Activated CD4-positive, alpha-beta T cell treated with anti-CD3 and anti-CD28 coated beads, Interleukin-2, amount 50 U/mL, for 48 hours (primary cell): ENCODE measurements at places on chromosomes 2 and 18.

DNA sequence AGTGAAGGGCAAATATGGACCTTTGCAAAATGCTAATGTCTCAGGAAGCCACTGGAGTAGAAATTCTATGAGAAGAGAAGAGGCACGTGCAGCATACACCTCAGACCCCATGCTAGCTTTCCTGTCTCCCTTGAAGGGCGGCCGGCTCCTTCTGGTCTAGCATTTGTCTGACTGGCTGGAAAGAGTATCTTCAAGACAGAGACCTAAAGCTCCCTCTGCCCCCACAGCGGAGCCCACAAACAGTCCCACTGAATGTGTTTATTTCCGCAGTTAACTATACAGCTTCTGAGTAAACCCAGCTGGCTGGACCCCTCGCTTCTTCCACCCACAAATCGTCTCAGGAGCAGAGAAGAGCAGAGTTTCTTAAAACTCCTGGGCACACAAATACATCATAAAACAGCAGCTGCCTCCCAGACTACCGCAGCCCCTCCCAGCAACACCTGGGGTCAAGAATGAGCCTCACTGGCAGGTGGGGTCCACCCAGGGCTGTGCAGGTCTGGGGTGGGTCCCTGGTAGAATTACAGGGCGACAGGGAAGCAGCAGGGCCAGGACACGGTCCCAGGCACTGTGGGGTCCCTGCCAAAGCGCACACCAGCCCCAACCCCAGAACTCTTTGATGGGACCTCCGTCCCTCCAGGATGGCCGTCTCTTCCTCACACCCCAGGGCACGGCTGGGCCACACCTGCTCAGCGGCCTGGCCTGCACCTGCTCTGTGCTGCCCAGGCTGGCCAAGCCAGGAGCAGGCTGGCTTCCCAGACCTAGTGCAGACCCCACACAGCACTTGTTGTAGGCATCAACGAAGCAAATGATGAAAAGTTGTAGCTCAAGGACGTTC lies 103.8 kb downstream of the PXDN start:
- no peak for DNase-seq

DNA sequence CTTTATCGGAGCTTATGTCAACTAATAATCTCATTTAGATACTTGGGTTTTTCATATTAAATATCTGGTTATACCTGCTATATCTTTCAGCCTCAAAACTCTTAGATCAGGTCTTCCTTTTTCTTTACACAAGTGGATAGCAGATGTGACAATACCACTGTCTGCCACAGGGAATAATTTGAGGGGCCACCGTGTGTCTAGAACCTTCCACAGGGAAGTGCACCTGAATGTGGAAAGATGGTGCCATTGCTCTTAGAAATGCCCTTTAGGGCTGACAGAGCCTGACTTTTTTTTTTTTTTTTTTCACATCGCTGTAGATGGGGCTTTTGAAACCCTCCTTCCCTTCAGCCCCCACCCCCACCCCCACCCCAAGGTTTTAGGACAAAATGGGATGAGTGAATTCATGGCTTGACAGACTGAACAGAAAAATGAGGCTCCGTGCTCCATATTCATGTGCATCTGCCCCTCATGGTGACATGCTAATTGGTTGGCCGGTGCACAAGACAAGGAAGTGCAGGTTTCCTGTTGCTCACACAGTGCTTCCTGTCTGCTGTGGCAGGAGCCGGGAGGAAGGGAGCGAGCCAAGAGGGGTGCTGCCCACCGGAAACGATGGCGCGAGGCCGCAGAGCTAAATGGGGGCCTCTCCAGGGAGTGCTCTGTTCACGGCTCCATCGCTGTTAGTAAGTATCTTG lies 246.0 kb downstream of the LDLRAD4 start:
- DNase-seq: peak; percentile 79

DNA sequence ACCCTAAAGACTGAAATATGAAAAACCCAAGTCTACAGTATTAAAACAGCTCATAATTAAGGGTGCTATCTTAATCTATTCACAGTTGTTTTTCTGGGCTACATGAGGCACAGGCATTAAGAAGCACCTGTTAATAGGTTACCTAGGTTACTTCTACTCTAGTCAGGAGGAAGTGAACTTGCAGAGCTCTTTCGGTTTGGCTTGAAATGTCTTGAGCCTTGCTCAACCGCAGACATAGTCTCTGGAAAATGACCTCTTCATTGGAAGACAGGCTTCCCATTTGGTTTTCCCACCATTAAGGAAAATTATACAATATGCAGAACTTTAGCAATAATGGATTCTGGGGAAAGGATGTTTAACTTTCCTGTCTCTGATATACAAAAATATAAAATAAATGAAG lies 142.3 kb upstream of the KCNJ3 start:
- DNase-seq: no peak

DNA sequence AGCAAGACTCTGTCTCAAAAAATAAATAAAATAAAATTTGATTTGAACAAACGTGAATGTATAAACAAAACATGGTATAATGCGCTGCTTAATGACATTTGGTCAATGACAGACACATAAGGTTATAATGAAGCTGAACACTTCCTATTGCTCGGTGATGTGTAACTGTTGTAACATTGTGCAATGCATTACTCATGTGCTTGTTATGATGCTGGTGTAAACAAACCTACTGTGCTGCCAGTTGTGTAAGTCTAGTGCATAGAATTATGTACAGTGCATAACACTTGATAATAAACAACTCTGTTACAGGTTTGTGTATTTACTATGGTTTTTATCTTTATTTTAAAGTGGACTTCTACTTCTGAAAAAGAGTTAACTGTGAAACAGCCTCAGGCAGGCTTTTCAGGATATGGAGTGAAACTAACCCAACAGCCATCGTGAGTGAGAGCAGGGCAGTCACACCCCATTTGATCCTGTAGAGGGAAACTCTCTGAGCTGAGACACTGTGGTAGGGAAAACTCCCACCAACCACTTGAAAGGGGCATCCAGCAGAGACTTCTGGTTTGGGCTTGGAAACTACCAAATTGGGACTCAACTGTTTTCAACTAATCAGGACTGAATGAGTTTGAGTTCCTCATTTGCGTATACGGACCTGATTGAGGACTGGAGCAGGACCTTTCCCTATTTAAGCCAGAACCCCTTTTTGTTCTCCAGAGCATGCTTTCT lies 8.7 kb upstream of the RPRD1A start:
- DNase-seq: no peak

DNA sequence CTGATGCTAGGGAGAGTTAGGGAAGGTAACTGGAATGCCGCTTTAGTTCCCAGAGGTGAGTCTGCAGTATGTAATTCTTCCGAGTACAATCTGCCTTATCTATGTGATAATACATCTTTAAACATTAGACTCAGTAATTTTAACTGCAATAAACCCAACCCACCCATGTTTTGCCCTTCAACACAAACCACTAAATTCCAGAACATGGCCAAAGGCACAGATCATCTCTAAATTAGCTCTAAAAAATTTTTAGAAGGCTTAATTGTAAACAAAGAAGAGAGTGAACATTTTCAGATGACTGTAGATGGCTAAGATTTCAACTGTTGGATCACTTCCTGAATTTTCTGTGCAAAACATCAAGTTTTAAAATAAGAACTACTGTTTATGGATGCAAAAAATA lies 488.7 kb upstream of the ID2 start:
- no peak for DNase-seq

- no peak for DNase-seq
Measured at GRCh38 chr18:12034241-12035100, 53.2 kb downstream of the IMPA2 start.

DNA sequence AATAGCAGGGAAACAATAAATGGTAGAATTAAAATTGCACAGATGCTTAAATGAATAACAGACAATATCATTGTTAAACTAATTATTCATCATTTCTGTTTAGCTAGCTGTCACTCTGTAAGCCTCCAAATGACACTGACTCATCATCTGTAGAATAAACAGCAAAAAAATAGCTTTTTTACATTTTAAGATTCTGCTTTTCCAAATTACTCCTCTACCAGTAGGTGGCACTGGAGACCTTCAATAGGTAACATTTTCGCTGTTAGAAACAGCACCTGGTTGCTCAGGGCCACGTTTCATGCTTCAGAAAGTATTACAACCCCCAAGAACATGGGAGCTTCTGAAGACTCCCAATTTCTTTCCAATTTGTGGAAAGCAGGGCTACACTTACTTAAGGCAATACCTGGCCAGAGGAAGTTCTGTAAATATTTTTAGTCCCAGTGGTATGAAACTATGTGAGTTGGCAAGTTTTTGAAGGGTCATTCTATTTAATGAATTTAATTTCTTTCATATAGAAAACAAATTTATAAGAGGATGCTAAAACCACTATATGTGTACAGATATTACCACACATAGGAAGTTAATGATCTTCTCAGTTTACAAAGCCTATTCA lies 45.4 kb downstream of the TTN start:
- peak; percentile 8 for DNase-seq

DNA sequence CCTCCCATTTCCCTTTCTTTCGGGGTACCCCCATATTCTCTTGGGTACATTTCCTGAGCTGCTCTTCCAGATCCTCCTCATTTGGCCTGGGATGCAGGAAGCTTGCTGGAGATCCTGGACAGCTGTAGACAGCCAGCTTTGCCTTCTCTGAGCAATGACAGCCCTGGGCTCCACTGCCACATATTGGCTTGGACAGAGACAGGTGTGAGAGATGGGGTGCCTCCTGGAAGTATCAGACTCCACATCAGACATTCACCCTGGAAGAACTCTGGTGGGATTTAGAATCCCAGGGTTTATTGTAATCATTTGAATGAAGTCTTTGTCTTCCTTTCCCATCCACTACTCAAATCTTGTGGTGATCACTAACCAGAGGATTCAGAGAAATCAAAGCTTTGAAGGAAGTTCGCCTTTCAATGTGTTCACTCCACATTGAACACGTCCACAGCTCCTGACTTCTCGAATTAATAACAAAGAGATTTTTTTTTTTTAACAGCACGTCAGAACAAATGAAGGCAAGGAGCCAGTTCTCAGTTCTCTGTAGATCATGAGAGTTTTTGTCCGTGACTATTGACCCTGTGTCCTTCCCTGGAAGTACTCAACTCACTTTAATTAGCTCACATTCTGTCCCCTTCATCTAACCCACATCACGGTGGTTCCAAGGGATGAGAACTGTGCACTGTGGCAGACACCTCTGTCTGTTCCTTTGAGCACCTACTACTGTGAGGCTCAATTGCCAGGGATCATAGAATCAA lies 377.6 kb upstream of the TRIB2 start:
- DNase-seq: no peak

- no peak for DNase-seq
Measured at GRCh38 chr2:121014876-121015275, 270.1 kb downstream of the TFCP2L1 start.

GRCh38 chr18:26710470-26711096 lies 154.9 kb downstream of the AQP4 start:
- no peak for DNase-seq

- DNase-seq: no peak
Measured at GRCh38 chr2:26671691-26672090, 20.8 kb upstream of the KCNK3 start.

DNA sequence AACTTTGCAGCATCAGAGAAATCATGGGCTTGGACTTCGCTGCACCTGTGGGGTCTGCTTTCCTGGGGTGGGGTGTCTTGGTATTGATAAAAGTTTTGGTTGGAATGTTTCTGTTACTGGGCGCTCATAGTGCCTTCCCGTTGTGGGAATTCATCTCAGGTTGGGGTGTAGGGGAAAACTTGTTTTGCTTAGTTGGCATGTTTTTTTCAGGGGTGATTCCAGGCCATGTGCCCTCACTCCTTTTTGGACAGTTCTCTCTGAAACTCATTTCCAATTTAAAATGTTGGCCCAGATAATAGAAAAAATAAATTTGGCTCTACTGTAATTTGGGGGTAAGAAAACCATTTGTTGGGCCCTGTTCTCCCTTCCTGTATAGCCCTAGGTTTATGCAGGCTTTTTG lies 1.5 kb downstream of the LTBP1 start:
- DNase-seq: no peak

DNA sequence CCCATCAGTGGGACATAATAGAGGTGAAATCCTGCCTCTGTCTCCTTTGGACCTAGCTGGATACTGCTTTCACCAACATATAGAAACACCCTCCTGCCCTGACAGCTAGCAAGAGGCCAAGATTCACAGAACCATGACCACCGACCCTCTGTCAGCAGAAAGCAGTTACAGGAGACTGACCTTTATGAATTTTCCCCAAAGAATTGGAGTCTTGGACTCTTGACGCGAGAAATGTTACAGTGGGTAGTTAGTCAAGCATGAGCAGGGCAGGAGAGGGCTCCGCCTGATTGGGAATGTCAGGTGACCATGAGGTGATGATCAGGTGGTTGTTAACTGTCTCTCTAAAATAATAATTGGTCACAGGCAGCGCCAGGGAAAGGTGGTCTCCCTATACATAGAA lies 1002.3 kb downstream of the TDRD15 start:
- DNase-seq: no peak
